ENCODE measurements at places on chromosomes 7 and 10.

GRCh38 chr7:73358590-73359275 lies 30.8 kb downstream of the FKBP6 start:
- DNase-seq, result no peak

GRCh38 chr7:108972004-108972403 lies 402.3 kb downstream of the DNAJB9 start:
- DNase-seq, result no peak

GRCh38 chr7:137469191-137469811 lies 125.8 kb upstream of the PTN start:
- DNase-seq, result no peak

- no peak for DNase-seq
Observed at GRCh38 chr7:132312531-132313055, 263.7 kb downstream of the PLXNA4 start.

- DNase-seq, result no peak
Observed at GRCh38 chr7:7966141-7966734, 2.4 kb upstream of the GLCCI1 start.

DNA sequence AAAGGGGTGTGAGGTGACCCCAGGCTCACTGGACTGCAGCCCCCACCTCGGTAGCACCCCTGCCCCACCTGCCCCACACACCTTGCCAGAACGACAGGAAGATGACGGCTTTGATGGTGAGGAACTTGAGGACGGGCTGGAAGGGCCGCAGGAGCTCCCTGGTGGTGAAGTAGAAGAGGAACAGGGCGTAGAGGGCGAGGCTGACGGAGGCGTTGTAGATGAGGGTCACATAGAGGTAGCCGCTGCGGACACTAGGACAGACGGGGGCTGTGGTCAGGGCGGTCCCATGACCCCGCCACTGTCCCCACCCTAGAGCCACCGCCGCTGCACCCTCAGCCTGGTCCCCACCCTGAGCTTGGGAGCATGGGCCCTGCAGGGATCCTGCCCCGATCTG lies 7.6 kb downstream of the TMEM184A start:
- no peak for DNase-seq

DNA sequence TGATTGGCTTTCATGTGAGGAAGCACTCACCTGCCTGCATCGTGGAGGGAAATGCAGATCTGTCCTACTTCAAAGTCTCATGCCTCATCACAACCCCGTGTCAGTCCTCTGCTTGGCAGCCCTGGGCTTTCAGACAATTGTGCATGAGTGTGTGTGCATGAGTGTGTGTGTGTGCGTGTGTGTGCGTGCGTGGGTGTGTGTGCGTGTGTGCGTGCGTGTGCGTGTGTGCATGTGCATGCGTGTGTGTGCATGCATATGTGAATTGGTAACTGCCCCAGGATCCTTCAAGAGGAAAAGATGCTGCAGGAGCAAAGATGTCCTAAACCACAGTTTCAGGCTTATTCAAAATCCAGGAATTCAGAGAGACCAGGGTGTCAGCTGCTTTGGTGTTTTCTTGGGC lies 71.3 kb downstream of the LANCL2 start:
- no peak for DNase-seq
